ENCODE measurements at places on chromosomes 1 and 21.

GRCh38 chr21:18608226-18608625 lies 204.6 kb upstream of the TMPRSS15 start:
- DNase-seq, result no peak

- DNase-seq, result no peak
Observed at GRCh38 chr1:77583483-77583882, 99.0 kb downstream of the ZZZ3 start.

DNA sequence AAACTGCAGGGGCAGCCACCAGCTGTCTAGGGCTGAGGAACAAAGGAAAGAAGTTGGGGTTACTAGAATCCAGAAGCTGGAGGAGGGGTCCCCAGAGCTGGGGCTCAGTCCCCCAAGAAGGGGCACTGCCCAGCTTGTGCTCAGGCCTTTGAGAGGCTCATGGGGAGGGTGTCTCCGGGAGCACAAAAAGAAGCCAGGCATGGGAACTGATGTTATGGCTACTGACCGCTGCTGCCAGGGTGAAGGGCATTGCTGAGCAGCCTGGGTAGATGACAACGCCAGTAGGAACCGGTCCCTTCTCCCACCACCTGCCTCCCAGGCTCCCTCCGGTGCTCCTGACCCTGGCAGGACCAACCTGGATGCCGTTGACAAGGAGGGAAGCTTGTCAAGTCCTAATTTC lies 762.5 kb upstream of the TPTE start:
- no peak for DNase-seq

DNA sequence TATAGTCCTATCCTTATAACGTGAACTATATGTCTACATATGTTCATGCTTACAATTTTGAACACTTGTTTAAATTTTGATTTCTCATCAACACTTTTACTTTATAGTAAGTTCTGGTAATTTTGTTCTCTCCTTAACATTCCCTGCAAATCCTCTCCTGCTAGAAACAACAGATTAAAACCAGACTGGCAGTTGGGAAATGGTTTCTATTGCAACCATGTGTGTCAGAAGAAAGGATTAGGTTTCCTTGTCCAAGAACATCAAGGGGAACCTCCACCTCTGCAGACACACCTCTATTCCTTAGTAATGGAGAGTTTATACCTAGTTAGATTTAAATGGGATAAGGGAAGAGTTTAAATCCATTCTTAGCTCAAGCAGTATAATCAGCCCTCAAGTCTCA lies 3.3 kb upstream of the WARS2 start:
- DNase-seq, result no peak

DNA sequence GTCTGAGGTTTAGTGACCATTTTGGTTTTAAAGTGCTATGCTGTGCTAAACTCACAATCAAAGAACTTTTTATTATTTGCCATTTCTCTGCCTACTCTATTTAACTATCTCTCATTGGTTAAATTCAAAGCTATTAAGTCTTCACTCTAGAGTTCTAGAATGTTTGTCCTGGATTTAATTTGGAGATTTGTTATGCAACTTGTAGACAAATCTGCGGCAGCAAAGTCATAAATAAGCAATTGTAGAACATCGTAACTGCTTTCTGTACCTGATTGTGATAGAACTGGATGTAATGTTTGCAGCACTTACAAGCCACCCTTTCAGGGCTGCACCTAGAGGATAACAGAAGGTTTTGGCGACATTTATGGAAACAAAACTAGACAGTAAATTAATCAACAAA lies 566.5 kb upstream of the ADGRL2 start:
- DNase-seq, result no peak

DNA sequence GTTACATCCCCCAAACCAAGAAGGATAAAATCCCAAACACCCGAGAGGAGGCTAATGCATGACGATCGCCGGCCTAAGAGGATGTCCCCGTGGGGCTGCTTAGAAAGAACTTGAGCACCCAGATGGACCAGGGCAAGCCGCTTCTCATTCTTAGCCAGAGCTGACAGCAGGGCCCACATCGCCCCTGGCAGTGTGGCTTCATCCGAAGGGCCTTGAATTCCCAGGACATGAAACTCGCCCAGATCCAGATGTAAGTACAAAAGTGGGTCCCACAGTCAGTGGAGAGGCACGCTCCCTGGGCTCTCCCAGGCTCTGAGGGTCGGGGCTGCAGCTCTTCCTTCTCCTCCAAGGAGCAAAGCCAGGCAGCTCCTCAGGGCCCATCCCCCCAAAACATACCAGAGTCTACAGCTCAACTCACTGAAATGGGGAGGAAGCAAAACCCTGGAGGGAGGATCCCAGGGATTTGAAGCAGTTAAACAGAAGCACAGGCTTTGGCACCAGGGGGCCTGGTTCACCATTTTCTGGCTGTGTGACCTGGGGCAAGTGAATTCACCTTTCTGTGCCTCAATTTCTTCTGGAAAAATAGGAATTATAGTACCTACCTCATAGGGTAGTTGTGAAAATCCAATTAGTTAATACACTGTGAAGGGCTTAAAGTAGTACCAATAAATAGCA lies 85.6 kb downstream of the MAN1C1 start:
- DNase-seq, result peak; percentile 39

DNA sequence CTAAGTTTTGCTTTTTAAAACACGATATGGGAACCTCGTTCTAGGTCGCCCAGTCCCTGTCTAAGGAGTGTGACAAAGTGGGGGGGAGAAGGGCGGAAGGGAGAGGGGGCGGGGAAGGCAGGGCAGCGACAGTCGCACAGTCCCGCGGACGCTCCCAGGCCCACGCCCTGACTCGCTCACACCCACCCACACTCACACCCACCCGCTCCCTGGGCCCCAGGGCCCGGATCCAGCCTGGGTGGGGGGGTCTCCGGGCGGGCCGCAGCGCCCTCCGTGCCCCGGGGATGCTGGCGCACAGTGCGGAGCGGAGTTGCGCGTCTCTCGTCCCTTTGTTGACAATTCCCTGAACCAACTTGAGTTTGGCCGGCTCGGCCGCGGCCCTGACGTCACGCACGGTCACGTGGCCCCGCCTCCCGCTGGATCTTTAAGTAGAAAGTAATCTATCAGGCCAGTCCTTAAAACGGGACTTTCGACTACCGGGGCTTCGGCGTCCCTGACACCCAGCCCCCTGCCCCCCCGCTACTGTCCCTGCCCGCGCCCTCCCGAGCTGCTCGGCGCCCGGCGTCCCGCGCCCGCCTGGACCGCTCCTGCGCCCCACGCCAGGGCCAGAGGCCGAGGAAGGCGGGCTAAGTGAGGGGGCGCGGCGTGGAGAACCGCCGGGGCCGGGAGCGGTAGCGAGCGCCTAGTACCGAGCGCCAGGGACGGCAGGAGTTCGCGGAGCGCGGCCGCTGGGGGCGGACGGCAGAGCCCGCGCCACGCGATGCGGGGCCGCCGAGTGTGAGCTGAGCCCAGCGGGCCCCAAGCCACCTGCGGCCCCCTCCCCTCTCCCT lies at the start of gene FOXD3:
TSS of gene FOXD3 (plus strand) at position 454 of the 830 bp plus-strand sequence. CDS start 492 bp downstream, outside the sequence.
- DNase-seq, result no peak

DNA sequence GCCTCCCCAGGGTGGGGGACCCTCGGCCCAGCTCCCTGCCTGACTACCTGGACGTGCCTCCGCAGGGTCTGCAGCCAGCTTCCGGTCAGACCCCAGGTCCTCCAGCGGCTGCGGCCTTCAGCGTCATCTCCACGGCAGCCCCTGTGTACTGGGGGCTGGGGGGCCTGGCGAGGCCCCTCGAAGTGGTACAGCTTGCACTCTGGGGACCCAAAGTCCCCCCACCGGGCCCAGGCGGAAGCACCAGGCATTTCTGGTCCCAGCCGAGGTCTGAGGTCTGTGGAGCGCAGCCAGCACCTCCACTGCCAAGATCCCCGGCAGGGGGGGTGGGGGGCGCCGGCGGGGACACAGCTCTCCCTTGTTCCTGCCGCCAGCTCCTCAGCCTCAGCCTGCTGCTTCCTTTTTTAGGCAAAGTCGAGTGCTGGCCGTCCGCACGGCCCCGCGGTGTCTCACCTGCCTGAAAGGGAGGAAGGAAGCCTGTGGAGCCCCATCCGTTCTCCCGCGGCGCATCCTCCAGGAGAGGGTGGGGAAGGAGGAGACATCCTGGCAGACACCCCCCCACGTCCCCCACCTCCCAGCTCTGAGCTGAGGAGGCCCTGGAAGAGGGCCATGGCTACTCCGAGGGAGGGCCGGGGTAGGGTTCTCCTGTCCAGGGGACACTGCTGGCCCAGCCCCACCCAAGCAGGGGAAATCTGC lies 1.2 kb upstream of the VWA1 start:
- DNase-seq, result no peak
